Endothelial cell (in vitro differentiated cells): ENCODE measurements at places on chromosomes 12 and 14.

DNA sequence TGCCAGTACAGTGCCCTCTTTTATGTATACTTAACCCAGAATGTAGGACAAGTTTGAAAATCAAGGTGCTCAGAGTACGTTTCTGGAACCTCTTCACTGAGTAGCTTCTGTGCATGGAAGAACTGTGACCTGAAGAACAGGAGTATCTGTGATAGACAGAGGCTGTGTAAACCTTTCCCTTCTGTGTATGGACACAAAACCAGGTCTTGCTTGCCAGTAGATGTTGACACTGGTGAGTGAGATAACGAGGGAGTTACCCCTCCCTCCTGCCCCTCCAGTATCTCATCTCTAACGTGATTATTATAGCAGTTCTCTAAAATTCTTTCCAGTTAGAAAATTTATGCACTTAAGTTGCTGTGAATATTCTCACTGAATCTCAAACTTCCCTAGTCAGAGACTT is 170.8 kb downstream of the RPL10L start:
- no peak for DNase-seq

DNA sequence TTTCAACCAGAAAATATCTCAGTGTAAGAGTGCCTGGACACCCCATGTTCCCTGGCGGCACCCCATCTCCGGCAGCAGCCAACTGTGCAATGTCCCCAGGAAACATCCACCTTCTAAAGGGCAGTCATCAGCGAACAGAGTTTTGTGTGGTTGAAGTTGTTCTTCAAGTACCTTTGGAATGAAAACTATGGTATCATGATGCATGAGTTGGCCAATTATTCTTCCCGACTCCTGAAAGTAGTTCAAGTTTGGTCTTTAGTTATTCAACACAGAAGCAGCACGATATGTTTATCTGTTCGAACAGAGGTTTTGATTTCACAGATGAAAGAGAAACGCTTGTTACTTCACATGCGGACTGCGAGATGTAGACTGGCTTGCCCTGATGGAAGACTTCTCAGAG is 21.1 kb upstream of the TTC7B start:
- DNase-seq = no peak

DNA sequence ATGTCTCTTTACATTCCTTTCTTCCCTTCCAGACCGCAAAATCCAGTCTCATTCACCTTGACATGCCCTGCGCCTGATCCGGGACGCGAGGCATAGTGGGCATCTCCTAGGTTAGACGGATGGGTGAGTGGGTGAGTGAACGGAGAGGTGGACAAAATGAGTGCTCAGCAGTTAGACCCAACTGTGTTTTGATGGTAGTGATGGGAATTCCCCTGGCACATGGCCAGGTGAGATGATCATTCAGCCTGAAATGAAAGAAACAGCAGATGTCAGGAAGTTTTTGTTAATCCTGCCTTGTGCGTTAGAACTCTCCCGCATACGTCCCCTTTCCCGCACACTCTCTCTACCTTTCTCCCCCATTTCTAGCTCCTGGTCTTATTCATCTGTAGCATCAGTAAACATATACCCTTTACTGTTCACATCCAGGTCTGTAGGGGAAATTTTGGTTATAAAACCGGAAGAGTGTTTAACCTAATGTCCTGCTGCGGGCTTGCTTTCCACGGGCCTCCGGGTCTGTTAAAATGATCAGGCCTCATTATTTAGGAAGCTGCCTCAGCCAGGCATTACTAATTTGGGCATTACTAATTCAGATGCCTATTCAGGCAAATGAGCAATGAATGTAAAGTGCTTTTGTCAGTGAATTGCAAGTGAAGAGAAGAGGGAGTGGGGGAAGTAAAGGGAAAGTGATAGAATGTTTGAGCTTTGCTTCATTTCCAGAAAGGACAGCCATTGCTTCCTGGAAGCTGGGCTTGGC is 172.8 kb downstream of the ETV6 start:
- no peak for DNase-seq

DNA sequence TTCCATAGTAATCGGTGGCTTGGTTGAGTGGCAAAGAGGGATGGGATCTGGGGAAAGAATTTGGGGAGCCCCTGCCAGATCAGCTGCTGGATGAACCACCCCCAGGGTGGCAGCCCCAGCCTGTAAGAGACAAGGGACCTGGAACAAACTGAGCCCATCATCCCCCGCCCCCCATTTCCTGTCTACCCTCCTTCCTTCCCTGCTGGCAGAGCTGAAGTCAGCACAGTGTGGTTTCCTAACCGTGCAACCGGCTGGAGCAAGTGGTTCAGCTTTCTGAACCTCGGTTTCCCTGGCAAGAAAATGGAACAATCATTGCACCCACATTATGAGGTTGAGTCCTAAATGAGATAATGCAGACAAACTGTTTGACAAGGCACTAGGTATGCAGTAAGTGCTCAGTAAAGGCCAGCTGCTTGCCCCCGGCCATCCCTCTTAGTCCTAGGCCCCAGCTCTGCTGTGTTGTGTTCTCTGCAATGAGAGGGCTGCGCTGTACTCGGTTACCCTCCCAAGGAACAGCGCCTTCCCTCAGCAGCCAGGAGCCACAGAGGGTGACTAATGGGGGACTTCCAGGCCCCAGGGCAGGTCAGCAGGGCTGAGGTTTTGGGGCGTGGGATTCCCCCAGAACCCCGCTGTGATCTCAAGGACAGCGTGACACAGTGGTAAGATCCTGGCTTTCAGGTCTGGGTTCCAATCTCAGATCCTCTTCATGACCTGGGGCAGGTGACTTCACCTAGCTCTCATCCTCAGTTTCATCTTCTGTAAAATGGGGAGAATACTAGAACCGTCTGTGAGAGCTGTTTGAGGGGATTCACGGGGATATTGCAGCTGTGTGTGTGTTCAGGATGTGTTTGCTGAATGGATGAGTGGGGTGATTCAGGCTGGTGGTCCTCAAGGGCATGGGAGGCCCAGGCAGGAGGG is 16.5 kb downstream of the SELPLG start:
- no peak for DNase-seq

DNA sequence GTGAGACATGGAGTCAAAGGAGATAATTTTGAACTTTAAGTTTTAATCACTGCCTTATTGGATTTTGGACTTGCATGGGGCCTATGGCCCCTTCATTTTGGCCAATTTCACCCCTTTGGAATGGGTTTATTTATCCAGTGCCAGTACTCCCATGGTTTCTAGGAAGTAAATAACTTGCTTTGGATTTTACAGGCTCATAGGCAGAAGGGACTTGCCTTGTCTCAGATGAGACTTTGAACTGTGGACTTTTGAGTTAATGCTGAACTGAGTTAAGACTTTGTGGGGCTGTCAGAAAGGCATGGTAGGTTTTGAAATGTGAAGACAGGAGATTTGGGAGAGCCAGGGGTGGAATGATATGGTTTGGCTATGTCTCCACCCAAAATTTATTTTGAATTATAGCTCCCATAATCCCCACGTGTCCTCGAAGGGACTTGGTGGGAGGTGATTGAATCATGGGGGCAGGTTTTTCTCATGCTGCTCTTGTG is 448.1 kb downstream of the NAV3 start:
- no peak for DNase-seq
